ENCODE measurements at places on chromosomes 11 and 22.

- no peak for DNase-seq
Measured at GRCh38 chr11:3679077-3679476, 7.9 kb upstream of the CHRNA10 start.

- DNase-seq, result no peak
Measured at GRCh38 chr11:62732830-62733229, 4.5 kb downstream of the TTC9C start.

DNA sequence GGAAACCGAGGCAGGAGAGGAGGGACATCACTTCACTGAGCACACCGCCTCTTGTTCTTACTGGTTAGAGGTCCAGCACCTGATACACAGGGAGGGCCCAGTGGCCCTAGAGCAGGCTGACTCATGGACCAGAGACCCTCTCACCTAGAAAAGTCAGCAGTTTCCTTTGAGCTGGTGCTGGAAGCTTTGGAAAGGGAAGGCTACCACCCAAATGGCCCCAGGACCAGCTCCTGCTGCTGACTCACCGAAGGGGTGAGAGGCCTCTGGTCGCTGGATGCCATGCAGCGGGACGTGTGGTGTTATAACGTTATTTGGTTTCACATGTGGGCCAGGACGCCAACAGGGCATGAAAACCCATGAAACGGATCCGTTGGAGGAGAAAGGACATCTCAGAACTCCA, 3.8 kb downstream of the NADSYN1 start:
- no peak for DNase-seq

DNA sequence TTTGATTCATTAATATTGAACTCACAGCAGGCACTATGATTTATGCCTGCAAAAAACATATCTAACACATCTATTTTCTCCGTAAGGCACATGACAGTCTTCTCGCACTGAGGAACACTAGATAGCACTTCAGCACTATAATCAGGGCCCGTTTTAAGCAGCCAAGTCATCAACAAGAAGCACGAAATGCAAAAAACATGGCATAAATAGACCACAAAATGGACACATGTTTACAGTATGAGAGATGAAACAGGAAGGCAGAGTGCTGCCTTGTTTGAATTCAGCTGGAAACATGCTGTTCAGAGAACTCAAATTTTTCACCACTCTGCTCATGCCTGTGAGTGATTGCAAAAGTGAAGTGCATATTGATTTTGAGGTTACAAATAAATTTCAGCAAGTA, 205.8 kb upstream of the PDGFD start:
- no peak for DNase-seq

- no peak for DNase-seq
Measured at GRCh38 chr11:73386016-73386415, 9.8 kb downstream of the RELT start.

DNA sequence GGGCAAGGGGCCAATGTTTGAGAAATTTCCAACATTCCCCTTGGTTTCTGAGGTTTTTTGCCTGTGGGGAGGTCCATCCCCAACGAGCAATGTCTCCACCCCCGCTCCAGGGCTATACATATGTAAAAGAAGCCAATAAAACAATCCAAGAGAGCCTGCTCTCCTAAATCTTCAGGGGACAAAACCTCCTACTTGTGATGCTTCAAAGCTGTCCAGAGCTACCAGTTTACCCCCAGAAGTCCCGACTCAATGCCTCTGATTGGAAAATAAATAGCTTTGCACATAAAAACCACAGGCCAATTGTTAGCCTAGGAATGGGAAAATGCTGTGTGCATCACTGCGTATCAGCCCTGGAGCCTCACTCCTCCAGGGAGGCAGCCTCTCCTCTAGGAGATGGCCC, 66.0 kb upstream of the PAX6 start:
- no peak for DNase-seq

DNA sequence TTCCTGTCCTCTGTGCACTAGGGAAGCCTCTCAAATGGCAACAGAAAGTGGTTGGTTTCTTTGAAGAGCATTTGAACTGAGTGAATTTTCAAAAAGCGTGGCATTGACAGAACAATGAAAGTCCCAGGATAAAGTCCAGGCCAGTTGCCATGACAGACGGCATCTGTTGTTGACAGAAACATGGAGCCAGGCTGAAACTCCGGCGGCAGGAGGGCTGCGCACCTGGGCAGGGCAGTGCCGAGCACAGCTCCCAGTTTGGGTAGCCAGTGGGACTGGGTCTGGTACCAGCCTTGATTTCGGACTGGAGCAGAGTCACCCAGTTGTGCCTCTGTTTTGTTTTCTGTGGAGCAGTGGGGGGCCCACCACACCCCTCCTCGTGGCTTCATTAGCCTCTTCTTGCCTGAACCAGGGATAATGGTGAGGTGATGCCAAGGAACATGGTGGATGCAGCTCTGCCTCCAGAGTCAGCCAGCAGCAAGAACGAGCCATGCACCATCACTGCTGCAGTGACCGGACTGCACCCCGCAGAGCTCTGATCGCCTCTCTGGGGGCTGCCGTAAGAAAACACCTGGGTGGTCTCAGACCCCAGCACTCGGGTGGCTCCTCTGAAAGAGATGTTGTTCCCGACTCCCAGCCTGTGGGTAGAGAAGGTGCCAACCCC, 9.8 kb upstream of the SEPTIN5 start:
- DNase-seq, result no peak

DNA sequence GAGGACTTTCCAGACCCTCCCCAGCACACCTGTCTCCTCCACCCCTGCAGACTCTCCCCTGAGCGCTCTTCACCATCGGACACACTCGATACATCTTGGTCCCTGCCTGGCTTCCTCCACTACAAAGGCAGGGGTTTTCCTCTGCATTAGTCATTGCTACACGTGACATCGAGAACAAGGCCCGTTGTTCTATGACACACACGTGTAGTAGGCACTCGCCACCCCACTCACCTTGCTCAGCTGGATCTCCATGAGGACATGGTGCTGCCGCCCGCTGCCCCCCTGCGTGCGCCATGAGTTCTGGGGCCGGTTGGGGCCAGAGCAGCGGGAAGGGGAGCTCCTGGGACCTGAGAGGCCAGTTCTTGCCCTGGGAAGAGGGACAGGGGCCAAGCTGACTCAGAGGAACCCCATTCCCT, 16.7 kb downstream of the ATG2A start:
- no peak for DNase-seq

DNA sequence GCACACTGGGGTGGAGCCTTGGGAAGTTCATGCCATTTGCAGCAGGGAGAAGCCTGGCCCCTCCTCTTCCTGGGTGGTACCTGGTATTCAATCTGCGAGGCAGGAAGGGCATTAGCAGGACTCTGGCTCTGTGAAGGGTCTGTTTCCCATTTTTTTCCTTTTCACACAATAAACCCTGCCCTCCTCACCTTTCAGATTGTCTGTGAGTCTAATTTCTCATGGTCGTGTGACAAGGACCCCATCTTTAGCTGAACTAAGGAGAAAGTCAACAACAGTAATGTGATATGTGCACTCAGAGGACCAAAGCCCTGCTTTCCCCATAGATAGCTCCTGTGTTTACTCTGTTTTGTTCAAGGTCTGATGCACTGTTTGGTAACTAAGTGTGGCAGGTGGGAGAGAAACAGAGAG, 26.6 kb upstream of the CASP4 start:
- no peak for DNase-seq

DNA sequence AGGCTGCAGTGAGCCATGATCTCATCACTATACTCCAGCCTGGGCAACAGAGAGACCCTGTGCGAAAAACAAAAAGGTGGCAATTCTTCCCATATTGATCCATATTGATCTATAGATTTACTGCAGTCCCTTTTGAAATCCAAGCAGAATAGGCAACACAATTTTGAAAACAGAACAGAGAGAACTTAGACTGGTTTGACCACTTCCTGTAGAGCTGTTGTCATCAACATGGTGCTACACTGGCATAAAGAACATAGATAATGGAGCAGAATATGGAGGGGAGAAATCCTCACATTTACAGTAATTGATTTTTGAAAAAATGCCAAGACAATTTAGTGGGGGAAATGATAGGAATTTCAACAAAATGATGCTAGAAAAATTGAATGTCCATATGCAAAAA, 34.1 kb downstream of the GRK3 start:
- DNase-seq, result no peak

DNA sequence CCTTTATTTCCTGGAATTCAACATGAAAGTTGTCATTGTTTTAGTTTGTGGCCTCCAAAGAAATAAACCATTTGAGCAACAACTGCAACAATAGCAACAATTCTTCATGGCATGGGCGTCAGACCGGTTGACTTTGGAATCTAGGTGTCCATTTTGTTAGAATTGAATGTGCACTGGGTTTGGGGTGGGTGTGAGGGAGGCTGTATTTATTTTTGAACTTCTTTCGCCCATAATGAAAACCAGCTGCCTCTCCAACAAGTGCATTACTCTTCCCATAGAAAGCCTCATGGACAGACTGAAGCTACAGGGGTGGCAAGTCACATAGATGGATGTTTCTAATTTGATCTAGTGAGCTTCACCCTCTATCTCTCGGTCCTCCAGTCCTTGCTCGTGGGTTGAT, 85.4 kb downstream of the ADAMTS15 start:
- DNase-seq, result no peak

DNA sequence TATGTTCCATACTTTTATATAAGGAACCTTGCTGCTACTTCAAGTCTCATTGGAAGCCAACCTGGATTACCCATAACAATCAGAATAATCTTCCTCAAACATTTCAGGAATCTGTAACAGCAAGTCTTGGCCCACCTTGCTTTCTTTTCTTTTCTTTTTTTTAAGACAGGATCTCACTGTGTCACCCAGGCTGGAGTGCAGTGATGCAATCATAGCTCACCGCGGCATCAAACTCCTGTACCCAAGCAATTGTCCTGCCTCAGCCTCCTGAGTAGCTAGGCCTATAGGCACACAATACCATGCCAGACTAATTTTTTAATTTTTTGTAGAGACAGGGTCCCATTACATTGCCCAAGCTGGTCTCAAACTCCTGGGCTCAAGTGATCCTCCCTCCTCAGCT, 29.3 kb upstream of the PRDM10 start:
- DNase-seq, result no peak

GRCh38 chr22:32801537-32802236, at the start of gene TIMP3:
TSS of gene TIMP3 (plus strand) at chr22:32801705. CDS start at chr22:32802002, 297 bp downstream.
- no peak for DNase-seq

GRCh38 chr11:1218256-1218787, 4.5 kb upstream of the MUC5B start:
- no peak for DNase-seq

DNA sequence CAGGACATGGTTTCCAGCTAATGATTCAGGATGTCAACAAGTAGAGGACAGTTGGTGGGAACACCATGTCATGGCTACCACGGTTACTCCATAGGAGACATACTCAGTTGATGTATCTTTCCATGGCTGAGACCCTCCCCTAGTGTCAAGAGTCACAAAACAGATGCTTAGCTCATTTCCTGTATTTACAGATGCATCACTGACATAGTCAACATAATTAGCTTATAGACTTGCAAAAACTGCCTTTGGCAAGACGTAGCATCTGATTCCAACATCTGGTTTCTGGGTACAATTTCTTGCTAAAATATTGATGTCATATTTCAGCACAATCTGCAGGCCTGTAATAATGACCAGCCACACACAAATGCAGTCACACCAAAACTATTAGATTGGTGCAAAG, 550.3 kb downstream of the FAM181B start:
- DNase-seq, result no peak

DNA sequence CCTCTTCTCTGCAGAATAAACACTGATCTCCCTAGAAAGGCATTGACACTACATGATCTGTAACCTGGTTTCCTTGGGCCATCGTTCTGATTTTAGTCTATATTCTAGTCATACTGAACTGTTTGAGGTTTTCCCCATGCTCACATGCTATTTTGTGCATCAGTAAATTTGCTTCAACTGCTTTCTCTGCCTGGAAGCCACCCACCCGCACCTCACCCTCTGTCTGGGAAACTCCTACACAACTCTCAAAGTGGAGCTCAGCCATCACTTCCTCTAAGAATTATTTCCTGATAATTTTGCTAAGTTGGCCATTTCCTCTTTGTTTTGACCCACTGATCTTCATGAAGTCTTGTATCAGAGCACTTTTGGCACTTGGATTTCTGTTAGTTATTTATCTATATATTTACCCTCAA, 36.1 kb downstream of the MMP20 start:
- DNase-seq, result no peak

- no peak for DNase-seq
Measured at GRCh38 chr11:77619576-77620198, 17.9 kb downstream of the CLNS1A start.

DNA sequence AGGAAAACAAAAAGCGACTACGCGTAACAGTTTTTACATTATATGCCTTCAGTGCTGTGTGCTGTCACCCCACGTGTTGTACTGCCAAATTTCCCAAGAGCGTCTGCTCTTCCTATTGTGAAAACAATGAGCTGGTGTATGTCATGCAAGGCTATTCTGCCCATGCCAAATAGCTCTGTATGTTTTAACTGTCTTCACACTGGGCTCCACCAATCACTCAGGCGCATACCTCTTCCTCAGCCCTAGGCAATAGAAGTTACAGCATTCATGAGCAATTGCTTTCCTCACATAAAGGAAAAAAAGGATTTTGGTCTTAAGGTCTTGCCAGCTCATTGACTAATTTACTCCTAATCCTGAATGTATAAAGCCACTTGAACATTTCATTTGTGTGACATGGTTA, 606.8 kb downstream of the NTM start:
- DNase-seq, result no peak

GRCh38 chr11:75195167-75195962, 44.5 kb downstream of the SLCO2B1 start:
- DNase-seq, result peak; percentile 80

DNA sequence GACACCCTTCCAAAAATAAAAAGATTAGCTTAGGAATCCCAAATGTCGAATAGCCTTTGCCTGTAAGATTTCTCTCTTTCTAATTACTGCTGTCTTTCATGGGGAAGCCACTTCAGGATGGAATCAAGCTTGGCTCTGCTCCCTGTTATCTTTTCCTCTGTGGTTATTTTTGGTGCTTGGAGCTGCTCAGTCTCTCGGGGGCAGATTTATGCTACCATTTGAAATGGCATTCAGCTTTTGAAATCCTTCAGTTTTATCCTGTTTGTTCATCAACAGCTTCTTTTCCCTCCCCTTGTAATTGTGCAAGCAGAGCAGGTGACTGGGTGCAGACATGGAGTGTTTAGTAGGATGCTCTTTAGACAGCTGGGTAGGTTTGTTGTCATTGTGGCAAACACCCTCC, 111.0 kb downstream of the DBX1 start:
- DNase-seq, result no peak

GRCh38 chr22:23067691-23068090, 2.6 kb upstream of the GNAZ start:
- no peak for DNase-seq

- DNase-seq, result no peak
Measured at GRCh38 chr11:103985041-103985440, 51.4 kb upstream of the DDI1 start.

GRCh38 chr11:84292006-84292405, 1005.8 kb upstream of the CCDC90B start:
- no peak for DNase-seq

- DNase-seq, result no peak
Measured at GRCh38 chr11:313304-313786, 495 bp upstream of the IFITM1 start.

GRCh38 chr22:29706486-29706885, 13.3 kb upstream of the CABP7 start:
- peak; percentile 21 for DNase-seq

GRCh38 chr22:37862570-37863325, 13.5 kb downstream of the EIF3L start:
- no peak for DNase-seq
